ENCODE measurements at places on chromosomes 1 and 21. TPM values are rescaled to one million over a fixed set of nuclear protein-coding genes. Genes with fewer than 3 reads are reported as not detected.

DNA sequence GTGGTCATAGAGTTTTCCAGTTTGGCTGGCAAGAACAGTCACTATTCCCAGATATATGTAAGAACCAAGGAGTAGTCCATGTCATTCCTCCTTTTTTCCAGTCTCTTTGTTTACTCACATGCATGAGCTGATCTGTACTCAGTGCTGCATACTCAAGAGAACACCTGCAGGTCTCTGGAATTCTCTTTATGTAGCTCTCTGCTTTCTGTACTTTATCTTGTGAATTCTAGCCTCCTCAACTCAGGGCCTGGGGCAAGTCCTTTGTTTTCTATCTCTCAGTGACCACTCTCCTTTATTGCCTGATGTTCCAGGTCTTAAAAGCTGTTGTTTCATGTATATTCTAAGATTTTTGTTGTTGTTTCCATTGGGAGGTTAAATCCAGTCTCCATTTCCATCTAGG is 478.9 kb downstream of the DPYD start:
- DNase-seq, result no peak
- no peak overlapping the region for H3K27ac ChIP-seq
- H3K4me3 ChIP-seq, result no peak overlapping the region
- H3K27me3 ChIP-seq, result no peaks in the 10 kb centered on the region
- no peaks in the 10 kb centered on the region for H3K36me3 ChIP-seq
- H3K4me1 ChIP-seq, result no peaks in the 10 kb centered on the region

DNA sequence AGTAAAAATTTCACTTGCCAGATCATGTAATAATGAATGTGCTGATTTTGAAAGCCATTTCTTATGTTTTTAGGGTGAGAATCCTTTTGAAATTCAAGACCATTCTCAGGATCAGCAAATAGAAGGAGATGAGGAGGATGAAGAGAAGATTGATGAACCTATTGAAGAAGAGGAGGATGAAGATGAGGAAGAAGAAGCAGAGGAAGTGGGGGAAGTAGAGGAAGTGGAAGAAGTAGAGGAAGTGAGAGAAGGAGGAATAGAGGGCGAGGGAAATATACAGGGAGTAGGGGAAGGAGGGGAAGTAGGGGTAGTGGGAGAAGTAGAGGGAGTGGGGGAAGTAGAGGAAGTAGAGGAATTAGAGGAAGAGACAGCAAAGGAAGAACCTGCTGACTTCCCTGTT is 32.4 kb downstream of the ZNF326 start:
- H3K4me1 ChIP-seq, result no peaks in the 10 kb centered on the region
- no peaks in the 10 kb centered on the region for H3K27me3 ChIP-seq
- peaks cover 89% of the 10 kb centered on the region for H3K36me3 ChIP-seq
- H3K4me3 ChIP-seq, result no peak overlapping the region
- no peak for DNase-seq

- H3K4me1 ChIP-seq, result no peaks in the 10 kb centered on the region
- peaks cover 49% of the 10 kb centered on the region for H3K27me3 ChIP-seq
- DNase-seq, result no peak
- H3K36me3 ChIP-seq, result no peaks in the 10 kb centered on the region
- H3K4me3 ChIP-seq, result no peak overlapping the region
Observed at GRCh38 chr1:203521812-203522211, 27.9 kb downstream of the OPTC start.

- DNase-seq, result no peak
- no peaks in the 10 kb centered on the region for H3K4me1 ChIP-seq
- H3K4me3 ChIP-seq, result no peak overlapping the region
- H3K27ac ChIP-seq, result no peak overlapping the region
Observed at GRCh38 chr1:91744953-91745639, 140.9 kb downstream of the TGFBR3 start.

GRCh38 chr1:3164671-3165070 is 95.7 kb downstream of the PRDM16 start:
- no peaks in the 10 kb centered on the region for H3K36me3 ChIP-seq
- peaks cover 16% of the 10 kb centered on the region for H3K27me3 ChIP-seq
- no peaks in the 10 kb centered on the region for H3K4me1 ChIP-seq
- DNase-seq, result no peak
- no peak overlapping the region for H3K4me3 ChIP-seq
- no peak overlapping the region for H3K27ac ChIP-seq

Gene TENT5C
- 7.7 TPM for total RNA-seq

Gene FMOD
- 0.13 TPM for total RNA-seq
